ENCODE measurements at places on chromosomes 6 and 20.
A peak's percentile ranks its signal among the peaks of the same experiment; 100 is the strongest.

- DNase-seq, result peak; percentile 55
Observed at GRCh38 chr6:33578588-33579011, 1.5 kb downstream of the BAK1 start.

- no peak for DNase-seq
Observed at GRCh38 chr20:60035-60918, 27.2 kb upstream of the DEFB125 start.

GRCh38 chr6:69265706-69266105 is 531.1 kb downstream of the LMBRD1 start:
- no peak for DNase-seq

GRCh38 chr6:130293800-130294199 is 71.0 kb upstream of the SAMD3 start:
- DNase-seq, result peak; percentile 19

DNA sequence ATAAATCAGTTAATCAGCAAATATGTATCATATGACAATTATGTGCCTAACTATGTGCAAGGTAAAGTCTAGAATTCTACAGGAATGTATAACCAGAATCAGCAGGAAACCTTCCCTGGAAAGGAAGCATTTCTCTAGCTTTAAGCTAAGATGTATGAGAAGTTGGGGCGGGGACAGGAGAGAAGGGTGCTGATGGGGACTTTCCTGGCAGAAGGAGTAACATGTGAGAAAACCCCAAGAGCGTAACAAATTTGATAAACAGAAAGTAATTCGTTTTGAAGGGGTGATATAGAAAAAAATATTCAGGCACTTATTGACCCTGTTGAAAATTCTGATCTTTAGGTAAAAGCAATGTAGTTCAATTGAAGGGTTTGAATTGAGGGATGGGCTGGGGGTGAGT is 226.1 kb downstream of the KHDRBS2 start:
- no peak for DNase-seq

- peak; percentile 6 for DNase-seq
Observed at GRCh38 chr20:56627122-56628014, 1.7 kb upstream of the TFAP2C start.

DNA sequence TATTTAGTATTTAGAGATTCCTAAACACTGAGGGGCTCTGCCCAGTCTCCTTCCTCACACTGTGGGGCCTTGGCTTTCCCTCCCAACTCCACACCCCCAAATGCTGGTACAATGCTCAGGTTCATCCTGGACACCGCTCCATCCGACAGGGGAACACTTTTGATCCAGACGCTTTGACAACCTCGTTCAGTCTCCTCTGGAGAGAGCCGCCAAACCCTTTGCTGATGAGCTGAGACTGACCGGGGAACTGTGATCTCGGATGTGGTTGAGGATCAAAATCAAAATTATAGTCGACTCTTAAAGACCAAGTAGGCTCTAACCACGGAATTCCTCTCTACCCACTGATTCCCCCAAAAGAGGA is 38.8 kb upstream of the HLA-E start:
- DNase-seq, result no peak

DNA sequence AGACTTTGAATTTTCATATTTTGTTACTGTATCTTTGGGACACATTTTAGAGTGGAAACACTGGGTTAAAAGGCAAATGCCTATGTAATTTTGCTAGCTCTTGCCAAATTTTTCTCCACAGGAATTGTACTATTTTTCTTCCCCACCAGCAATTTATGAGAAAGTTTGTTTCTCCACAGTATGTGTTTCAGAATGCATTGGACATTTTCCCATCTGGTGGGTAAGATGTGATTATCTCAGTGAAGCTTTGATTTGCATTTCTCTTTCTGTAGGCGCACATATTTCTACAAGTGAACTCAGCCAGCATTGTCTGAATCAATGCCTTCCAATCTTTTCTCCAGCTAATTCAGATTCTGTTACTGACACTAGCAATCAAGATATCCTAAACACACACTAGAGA is 157.8 kb downstream of the RCAN2 start:
- no peak for DNase-seq

GRCh38 chr6:43770372-43771209 is 580 bp downstream of the VEGFA start:
- peak; percentile 61 for DNase-seq

- DNase-seq, result peak; percentile 76
Observed at GRCh38 chr6:34027445-34027936, 118.4 kb downstream of the GRM4 start.

DNA sequence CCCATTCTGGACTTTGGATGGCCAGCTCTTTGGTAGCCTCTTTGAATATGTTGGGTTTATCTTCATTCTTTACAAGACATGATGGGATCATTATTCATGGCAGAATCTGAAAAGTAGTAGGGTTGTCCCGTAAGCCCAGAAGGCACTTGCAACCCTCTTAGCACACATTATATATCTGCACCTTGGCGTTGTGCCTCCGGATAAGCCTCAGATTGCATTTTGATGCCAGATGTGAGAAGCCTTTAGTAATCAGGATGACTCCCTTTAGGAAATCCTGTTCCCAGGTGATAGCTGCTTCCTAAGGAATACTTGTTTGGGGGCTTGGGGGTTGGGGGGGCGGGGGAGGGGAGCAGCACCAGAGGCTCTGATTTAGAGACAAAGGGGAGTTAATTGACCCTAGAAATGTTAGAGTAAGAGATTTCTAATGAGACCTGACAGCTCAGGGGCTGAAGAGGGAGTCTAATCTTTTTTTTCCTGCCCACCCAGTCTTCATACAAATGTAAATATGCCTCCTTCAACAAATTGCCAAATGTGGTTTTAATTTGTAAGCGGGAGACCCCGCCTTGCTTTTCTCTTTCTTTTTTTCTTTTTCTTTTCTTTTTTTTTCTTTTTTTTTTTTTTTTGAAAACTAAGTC is 55.1 kb downstream of the JAG1 start:
- no peak for DNase-seq

GRCh38 chr6:34044945-34045595 is 100.8 kb downstream of the GRM4 start:
- peak; percentile 13 for DNase-seq

DNA sequence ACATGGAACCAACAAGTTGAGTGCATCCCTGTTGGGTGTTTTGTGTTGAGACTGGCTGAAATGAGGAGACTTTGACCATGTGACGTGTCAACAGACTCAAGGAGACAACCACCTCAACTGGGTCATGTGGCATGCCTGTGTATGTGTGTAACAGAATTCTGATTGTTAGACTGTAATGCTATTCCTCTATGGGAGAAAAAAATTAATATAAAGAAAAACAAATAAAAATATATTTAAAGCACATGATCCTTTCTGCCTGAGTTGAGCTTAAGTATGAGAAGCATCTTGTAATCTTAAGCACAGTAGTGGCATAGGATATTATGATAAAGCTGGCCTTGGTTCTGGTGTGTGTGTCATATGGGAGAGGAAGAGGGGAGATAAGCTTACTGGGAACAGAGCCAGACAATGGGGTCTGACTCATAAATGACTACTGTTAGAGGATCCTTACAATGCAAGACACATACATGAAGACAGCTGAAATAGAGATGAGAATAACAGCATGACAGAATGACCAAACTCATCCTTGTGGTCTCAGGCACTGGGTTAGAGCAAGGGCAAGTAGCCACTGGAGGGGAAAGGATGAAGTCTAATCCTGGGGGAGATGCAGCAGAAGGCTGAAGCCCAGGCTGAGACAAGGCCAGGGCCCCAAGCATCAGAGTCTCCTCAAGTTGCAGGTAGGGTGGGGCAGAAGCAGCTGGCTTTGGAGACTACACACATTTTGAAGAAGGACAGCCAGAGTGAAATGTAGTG is 9.2 kb downstream of the TP53INP2 start:
- DNase-seq, result peak; percentile 38

DNA sequence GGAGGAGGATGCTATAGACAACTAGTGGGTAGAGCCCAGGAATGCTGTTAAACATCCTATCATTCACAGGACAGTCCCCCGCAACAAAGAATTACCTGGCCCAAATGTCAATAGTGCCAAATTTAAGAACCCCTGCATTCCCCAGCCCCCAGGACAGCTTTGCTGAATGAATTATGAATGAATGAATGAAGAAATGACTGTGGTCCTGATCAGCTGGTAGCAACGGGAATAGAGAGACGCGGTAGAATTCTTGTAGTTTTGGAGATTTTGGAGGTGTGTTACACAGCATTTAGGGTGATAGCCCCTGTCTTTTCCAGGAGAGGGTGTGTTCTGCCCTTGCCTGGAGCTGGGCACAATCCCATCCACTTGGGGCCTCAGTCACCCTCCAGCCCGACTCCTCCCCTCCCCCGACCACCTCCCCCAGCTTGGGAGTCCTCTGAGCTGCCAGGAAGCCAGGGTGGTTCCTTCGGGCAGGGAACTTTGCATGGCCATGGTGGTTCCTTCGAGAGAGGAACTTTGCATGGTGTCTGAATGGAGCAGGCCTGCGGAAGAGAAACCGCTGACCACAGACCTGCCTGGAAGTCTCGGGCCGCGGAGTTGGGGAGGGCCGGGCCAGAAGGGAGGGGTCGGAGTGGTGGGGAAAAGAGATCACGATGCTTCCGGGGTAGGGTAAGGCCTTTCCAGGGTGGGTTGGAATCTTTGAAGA is 1.0 kb upstream of the HCK start:
- no peak for DNase-seq

DNA sequence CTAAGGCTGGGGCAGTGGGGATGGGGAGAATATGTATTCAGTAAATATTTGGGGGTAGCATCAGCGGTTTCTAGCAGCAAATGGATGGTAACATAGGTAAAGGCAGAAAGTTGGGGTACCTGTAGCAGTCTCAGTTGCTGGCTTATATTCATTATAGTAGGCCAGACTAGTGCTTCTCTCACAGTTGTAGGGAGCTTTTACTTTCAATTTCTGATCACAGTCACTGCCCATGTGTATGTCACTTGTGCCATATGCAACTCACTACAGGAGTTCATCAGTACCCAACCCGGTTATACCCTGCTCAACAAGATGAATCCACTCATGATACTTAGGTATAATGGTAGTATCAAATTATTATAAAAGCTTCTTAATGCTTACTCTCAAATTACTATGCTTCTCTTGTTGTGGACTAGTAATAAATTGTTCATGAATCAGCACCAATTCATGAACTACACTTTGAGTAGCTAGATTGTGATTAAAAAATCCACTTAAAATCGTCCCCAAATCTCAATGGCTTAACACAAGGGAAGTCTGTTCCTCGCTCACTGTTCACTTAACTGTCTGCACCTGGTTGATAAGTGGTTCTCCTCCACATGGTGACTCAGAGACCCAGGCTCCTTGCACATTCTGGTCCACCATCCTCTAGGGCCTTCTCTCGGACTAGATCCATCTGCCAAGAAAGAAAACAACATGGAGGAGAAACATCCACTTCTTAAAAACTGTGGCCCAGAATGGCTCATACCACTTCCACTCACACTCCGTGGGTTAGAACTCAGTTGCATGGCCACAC is 31.3 kb upstream of the MYLIP start:
- no peak for DNase-seq

DNA sequence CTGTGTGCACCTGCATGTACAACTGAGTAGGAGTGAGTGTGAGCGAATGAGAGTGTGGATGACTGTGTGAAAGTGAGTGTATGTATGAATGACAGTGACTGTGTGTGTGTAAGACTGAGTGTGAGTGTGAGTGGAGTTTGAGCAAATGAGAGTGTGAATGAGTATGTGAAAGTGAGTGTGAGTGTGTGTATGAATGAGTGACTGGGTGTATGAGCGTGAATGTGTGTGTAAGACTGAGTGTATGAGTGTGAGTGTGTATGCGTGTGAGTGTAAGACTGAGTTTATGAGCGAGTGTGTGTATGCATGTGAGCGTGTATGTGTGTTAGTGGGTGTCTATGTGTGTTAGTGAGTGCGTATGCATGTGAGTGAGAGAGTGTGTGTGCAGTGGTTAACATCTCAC is 220.8 kb downstream of the QKI start:
- DNase-seq, result no peak

GRCh38 chr20:58478141-58478805 is 36.9 kb downstream of the APCDD1L start:
- DNase-seq, result no peak

DNA sequence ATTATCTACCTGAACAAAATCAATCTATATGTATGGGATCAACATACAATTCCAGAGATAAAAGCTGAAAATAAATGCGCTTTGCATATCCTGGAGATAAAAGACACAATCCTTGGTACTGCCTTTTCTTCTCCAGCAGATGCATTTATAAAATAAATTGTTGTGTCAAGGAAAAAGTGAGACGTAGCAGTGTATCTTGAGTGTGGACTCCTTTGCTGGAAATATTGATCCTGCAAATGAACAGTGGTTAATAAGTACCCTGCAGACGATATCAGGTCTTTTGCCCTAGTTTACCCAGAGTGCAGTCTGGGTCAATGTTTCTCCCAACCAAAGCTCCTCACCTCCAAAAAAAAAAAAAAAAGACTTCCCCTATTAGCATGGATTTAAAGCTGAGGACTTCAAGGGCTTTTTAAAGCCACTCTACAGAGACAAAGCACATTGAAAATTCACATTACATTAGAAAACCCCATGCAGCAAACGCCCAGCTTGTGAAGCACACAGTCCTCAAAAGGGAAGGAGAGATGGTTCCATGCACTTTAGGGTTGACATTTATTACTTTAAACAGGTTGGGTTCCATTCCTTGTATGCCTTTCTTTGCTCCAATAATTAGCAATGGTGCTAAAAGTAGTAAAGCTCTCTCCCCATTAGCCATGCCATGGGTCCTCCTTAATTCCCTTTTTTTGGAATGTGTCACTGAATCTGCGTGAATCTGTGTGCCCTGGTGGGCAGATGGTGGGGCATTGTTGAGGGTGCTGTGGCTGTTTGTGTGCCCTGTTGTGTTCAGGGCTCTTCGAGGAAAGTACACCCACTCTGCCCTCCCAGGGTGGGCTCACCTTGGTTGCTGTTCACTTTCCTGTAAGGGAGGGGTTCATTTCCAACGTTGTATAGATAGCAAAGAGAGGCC is 21.1 kb downstream of the FOXA2 start:
- no peak for DNase-seq

DNA sequence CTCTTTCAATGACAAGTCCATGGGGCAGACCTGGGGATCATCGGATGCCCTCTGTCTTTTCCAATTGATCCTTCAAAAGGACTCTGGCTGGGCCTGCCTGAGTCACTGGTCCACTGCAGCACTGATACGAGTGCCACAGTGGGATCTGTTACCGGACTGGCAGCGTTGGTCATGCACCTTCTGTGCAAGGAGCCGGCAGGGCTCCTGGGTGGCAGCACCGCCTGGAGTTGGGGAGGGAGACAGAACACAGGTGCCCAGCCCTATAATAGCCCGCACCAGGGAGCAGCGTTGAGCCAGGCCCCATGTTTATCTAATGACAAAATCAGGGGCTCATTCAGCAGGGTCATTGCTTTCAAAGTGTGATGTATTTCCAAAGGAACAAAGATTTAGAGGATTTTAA is 64.2 kb upstream of the NXT1 start:
- DNase-seq, result no peak

GRCh38 chr20:5088688-5089087 is 31.1 kb downstream of the PCNA start:
- no peak for DNase-seq

All from activated CD4-positive, alpha-beta T cell treated with anti-CD3 and anti-CD28 coated beads for 48 hours (primary cell).